ENCODE measurements at places on chromosomes 16 and 17.

- no peak for DNase-seq
These were observed 3.0 kb downstream of the ARHGDIA start for GRCh38 chr17:81867991-81868673.

GRCh38 chr17:62807812-62808575, at the start of gene MARCHF10:
TSS of gene MARCHF10 (minus strand) at chr17:62808314. CDS start at chr17:62801735, 6,579 bp downstream.
- peak; percentile 29 for DNase-seq

GRCh38 chr16:9407206-9407758, 315.8 kb downstream of the HAPSTR1 start:
- DNase-seq = no peak

GRCh38 chr16:70460737-70461261, 6.4 kb downstream of the FCSK start:
- no peak for DNase-seq

- no peak for DNase-seq
These were observed 24.4 kb downstream of the ATP6V0D1 start for GRCh38 chr16:67456391-67457081.

DNA sequence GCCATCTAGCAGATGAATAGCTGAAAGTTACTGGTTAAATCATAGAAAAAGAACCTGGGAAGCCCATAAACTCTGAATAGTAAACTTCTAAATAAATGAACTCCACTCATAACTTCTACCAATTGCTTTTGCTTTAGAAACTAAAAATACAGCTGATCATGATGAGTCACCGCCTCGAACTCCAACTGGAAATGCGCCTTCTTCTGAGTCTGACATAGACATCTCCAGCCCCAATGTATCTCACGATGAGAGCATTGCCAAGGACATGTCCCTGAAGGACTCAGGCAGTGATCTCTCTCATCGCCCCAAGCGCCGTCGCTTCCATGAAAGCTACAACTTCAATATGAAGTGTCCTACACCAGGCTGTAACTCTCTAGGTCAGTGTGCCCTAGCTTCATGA, 9.7 kb downstream of the KAT7 start:
- no peak for DNase-seq

GRCh38 chr17:78717431-78717980, 64.6 kb downstream of the CYTH1 start:
- no peak for DNase-seq

- no peak for DNase-seq
These were observed 6.4 kb downstream of the SYT17 start for GRCh38 chr16:19174478-19174877.
